ENCODE measurements at places on chromosomes 5 and 9.
A peak's percentile ranks its signal among the peaks of the same experiment; 100 is the strongest.

DNA sequence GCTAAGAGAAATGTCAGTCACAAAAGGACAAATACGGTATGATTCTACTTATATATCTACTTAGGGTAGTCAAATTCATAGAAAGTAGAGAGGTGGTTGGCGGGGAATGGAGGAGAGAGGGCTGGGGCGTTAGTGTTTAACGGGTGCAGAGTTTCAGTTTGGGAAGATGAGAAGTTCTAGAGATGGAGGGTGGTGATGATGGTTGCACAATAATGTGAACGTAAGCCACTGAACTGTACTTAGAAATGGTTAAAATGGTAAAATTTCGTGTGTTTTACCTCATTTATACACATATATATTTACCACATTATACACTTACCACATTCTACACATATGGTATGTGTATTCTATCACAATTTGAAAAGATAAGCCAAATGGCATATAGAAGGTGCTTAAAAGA is 35.7 kb downstream of the LSM11 start:
- no peak for DNase-seq

DNA sequence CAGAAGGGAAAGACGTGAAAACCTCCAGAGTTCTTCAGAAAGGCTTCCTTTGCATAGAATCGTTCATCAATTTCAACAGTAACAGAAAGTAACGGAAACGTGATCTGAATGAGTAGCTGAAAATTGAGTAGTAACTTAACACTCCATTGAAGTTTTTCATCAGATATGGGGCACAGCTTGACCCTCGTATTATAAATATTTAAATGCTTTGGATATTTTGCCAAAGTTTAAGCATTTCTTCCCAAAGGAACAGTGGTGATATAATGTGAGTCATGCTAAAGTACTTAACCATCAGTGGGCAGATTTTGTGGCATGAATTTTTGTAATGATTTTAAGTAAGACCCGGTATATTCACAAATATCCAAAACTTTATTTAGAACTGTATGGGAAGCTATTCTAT is 67.4 kb upstream of the ADAMTS19 start:
- DNase-seq, result no peak

GRCh38 chr5:60209146-60209840 is 315.8 kb upstream of the PDE4D start:
- DNase-seq, result no peak

- DNase-seq, result no peak
Measured at GRCh38 chr5:58444805-58445204, 15.1 kb downstream of the PLK2 start.

GRCh38 chr5:145991044-145991575 is 54.7 kb downstream of the SH3RF2 start:
- no peak for DNase-seq

- no peak for DNase-seq
Measured at GRCh38 chr5:115354246-115354645, 57.8 kb upstream of the CCDC112 start.

GRCh38 chr5:118968406-118968911 is 19.9 kb downstream of the DTWD2 start:
- DNase-seq, result no peak

- no peak for DNase-seq
Measured at GRCh38 chr5:127031147-127031862, 947 bp upstream of the MARCHF3 start.

GRCh38 chr5:127951791-127952190 is 131.8 kb upstream of the SLC12A2 start:
- no peak for DNase-seq

GRCh38 chr9:91603932-91604331 is 180.3 kb upstream of the NFIL3 start:
- no peak for DNase-seq

DNA sequence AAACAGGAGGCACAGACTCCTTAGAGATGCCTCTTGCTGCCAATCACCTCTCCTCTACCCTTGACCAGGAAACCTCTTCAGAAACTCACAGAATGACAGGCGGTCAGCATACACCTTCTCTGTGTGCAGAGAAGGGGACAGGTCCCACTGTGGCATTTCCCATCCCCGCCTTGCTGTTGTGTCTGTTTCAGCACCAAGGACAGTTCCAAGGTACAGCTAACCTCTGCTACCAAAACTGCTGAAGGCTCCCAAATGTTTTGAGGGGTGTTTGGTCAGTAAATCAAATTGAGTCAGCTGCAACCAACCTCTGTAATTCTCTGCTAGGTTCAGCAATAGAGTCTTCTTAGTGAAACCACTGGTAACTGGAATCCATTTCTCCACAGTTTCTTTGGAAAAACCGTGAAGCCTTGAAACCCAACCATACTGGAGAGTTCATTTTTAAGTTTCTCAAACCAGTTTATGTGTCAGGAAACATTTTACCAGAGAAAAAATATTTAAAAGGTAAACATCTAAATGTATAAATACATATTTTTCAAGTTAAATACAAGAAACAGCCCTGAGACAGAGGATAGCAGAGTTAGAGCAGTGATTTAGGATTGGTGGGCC is 122.0 kb downstream of the DRD1 start:
- DNase-seq, result no peak

- DNase-seq, result no peak
Measured at GRCh38 chr5:160921-161802, 30.1 kb upstream of the LRRC14B start.

DNA sequence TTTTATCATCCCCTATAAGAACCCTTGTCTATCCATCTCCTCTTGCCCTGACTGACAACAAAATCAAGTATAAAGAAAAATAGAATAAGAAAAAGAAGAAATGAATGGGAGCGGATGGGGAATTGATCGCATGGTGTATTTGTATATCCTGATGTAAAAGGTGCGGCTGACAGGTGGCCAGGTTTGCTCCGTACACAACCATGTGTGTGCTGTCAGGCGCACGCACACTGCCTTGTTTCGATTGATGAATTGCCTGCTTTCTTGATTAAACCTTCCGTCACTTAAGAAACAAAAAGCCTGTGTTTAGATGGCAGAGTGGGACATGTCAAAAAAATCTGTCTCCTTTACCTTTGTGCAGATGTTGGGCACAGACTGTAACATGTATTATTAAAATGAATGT is 102.6 kb downstream of the MVB12B start:
- DNase-seq, result no peak

DNA sequence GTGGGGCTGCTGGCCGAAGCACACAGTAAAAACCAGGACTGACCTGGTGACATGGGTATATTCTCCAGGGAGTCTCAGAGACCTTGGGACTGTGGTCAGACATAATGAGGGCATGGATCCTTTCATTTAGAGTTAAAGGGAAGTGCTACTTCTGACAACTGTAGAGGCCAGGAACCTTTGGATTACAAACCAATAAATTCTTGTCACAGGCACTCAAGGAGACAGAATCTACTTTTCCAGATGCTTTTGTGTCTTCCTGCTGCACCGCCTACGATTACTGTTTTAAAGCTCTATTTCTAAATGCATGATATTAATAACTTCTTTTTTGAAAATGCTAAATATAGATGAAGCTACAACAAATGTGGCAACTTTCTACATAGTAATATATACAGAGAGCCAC is 106.5 kb upstream of the LPAR1 start:
- DNase-seq, result no peak

DNA sequence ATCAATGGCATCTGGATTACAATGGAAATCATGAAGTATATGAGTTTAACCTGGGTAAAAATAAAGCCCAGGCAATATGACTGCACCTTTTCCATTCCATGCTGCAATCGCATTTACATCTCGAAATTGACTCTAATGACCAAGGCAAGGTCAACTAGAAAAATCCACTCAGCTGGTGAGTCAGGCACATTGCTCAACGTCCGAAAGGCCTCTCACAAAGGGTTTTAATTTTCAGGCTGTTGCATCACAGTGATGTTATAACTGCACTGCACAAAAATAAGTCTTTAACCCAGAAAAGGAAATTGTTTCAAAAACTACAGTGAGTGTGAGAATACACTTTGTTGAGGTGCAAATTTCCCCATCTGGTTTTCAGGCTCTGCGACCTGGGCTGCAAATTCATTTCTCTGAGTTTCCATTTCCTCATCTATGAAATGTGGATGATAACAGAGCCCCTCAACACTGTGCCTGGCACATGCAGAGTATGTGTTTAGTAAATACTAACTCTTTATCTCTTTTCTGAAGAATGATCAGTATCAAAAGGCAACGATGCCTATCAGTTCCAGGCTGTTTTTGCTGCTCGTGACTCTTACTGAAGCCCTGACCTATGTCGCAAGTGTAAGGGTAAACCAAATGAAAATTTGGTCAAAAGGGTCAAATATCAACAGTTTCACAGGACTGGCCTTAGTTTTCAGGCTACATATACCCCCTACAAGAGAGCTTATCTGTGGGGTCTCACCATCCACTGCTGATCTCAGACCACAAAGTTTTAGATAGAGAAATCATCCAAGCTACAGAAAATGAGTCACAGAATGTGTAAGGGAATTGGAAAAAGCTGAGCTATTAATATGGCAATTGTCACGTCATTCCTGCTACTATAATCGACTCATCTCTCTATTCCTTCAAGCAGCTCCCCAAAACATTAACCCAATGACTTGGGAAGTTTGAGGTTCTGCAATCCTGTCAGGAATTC is 4.1 kb downstream of the NFIL3 start:
- DNase-seq, result no peak

GRCh38 chr9:127899128-127899943 is at the start of gene ST6GALNAC6:
Gene ST6GALNAC6, minus strand, starts transcription at chr9:127899603. Its CDS starts 1,622 bp downstream, at chr9:127897981.
- peak; percentile 41 for DNase-seq

GRCh38 chr5:77143998-77144836 is 57.1 kb upstream of the ZBED3 start:
- peak; percentile 46 for DNase-seq

DNA sequence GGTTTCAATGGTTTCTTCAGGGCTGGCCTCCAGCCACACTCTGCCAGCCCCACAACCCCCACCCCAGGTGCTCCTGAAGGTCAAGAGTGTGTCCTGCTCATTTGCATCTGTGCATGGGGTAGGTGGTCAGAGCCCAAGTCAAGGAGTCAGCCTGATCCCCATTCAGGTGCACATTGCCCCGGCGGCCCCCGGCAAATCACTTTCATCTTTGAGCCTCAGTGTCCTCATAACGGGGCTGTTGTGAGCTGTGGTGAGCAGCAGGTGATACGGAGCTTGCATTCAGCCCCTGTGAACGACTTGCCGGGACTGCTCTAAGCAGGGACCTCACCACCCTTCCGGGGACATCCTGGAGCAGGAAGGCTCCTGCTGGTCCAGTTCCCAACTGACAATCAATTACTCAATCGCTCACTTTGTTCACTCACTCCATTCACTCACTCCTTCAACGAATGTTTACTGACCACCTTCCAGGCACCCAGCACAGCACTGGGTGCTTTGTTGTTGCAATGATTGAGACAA is 93.2 kb upstream of the CPEB4 start:
- DNase-seq, result no peak

DNA sequence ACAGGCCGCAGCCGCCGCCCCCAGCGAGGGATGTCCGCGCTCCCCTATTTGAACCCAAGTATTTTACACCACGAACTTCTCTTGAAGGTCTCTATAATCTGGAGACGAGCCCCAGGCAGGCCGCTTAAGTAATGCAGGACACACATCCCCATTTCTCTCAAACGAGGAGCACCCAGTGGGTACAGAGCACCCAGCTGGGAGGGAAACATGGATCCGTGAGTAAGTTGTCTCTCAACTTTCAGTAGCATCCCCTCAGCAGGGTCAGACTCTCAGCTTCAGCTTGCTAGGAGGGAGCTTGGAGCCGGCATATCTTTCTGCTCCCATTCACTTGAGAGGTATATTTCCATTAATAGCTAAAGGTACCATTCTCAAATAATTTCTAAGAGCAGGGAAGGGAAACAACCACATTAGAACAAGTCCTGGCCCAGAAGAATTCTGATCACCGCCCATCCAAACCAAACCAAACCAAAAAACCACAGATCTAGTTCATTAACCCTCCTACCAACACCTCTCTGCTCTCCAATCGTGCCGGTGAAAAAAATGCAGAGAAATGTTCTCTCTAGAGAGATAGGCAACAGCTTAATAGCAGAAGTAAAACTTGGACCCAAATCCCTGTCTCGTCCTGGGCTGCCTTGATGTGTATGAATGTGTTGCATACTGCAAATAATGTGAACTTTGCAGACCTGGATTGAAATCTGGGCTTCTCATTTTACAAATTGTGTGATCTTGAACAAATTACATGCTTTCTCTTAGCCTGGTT is 910 bp downstream of the TDRD7 start:
- DNase-seq, result no peak

GRCh38 chr5:98906756-98907355 is 22.0 kb downstream of the CHD1 start:
- DNase-seq, result no peak

- DNase-seq, result no peak
Measured at GRCh38 chr5:153542536-153542935, 52.1 kb downstream of the GRIA1 start.

- no peak for DNase-seq
Measured at GRCh38 chr5:178241688-178242231, 9.2 kb upstream of the PHYKPL start.

- DNase-seq, result no peak
Measured at GRCh38 chr9:19018201-19018600, 14.8 kb downstream of the SAXO1 start.

- DNase-seq, result no peak
Measured at GRCh38 chr9:121253821-121254501, 14.0 kb upstream of the GSN start.

DNA sequence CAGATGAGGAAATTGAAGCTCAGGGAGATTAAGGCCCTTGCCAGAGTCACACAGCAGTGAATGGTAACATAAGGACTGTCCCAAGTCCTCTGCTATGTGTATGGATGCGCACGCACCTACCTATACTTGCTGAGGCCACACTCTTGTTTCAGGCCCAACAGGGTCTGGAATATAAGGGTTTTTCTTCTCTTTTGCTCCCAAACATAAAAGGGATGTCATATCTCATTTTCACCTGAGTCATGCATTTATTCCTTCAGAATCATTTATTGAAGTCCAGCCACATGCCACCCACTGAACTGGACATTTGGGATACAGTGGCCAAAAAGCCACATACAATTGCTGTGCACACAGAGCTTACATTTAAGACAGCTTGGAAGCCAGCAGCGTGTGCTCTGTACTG is 92.0 kb downstream of the SH3TC2 start:
- DNase-seq, result no peak

- DNase-seq, result no peak
Measured at GRCh38 chr5:129658801-129659200, 89.1 kb upstream of the MINAR2 start.

- DNase-seq, result no peak
Measured at GRCh38 chr5:61630908-61631307, 298.9 kb downstream of the ZSWIM6 start.

DNA sequence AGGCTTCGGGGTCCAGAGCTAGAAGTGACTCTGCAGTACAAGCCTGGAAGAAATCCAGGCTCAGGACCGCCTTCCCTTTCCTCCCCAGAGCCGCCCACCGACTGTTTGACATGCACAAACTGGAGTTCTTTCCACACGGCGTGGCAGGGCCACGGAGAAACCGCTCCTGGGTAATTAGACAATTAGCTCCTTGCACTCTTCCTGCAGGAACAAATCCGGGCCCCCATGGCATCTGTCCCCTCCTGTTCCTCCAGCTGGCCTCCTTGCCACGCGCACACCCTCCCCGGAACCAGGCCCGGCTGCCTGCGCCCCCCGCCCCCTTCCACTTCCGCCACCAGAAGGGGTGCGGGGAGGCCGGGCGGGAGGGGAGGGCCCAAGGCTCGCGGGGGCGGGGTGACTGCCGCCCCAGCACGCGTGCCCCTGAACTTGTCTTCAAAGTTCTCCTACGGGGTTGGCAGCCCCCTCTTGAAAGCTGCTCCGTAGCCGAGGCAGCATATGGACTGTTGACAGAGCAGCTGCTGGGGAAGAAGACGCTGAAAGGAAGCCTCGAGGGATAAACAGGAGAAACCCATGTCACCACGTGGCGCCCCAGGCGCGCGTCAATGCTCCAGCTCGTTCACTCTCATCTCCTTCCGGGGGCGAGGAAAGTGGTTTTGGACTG is 74.3 kb downstream of the SEC61B start:
- DNase-seq, result no peak

GRCh38 chr5:145826895-145827674 is 8.1 kb downstream of the PRELID2 start:
- DNase-seq, result no peak
